ENCODE measurements at places on chromosomes 16 and 17. TPM values are rescaled to one million over a fixed set of nuclear protein-coding genes. Genes with fewer than 3 reads are reported as not detected.

Gene TBC1D3C
- polyA plus RNA-seq: 0.54 TPM

Gene FBXL16
- polyA plus RNA-seq: 1.0 TPM

Gene OTOA
- polyA plus RNA-seq: 0.09 TPM

Gene PRSS21
- polyA plus RNA-seq: 0.19 TPM

Gene RNF112
- polyA plus RNA-seq: 5.6 TPM

Gene EXOSC6
- 12.2 TPM for polyA plus RNA-seq

Gene MT1M
- polyA plus RNA-seq: 11.0 TPM
